ENCODE measurements at places on chromosomes 5 and 9.

DNA sequence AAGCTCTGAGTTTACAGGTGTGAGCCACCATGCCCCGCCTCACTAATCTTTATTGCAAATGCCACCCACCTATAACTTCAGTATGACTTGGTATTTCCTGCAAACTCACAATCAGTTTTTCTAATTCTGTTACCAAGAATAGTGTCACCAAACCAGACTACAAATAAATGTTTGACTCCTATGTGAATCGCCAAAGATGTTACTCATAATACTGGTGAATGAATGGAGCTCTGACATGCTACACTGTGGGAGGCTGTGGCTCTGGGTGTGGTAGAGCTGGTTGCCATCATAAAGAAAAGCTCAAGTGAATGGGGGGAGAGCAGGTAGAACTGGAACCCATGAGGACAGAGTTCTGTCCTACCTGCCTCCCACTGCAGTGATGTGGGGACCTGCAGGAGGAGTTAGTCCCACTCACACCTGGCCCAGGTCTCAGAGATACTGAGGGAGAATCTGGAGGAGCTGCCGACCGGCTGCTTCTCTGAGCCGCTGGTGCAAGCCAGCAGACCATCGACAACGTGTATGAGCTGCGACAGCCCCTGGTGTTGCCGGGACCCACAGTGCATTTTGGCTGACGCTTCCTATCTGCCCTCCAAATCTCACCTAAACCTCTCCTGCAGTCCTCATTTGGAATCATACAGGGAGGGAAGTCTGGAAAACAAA is 95.7 kb downstream of the ENTREP1 start:
- no peak for DNase-seq

GRCh38 chr9:135100241-135100681 is 12.8 kb downstream of the OLFM1 start:
- peak; percentile 45 for DNase-seq

- no peak for DNase-seq
Measured at GRCh38 chr5:76404223-76405211, 1.4 kb downstream of the IQGAP2 start.

- no peak for DNase-seq
Measured at GRCh38 chr5:72597456-72597948, 90.3 kb upstream of the ZNF366 start.

DNA sequence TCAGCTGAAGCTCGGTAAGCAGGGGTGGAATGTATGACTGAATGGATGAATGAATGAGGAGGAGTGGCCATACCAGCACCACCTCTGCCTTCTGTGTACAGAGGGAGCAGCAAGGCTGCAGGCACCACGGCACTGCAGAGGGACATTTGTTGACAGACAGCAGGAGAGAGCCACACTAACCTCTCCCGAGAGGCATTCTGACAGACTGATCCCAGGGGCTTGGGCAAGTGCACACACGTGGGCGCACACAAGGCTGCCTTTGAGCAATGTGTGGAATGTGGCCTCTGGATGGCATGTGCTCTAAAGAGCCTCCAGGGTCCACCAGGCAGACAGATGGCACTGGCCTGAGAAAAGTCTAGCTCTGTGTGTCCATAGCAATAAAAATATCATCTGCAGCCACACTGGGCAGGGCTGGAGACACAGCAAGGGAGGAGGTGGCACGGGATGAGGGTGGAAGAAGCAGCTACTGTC is 111.8 kb downstream of the ACTL7B start:
- DNase-seq: no peak

GRCh38 chr5:80143491-80143890 is 108.3 kb downstream of the THBS4 start:
- no peak for DNase-seq

DNA sequence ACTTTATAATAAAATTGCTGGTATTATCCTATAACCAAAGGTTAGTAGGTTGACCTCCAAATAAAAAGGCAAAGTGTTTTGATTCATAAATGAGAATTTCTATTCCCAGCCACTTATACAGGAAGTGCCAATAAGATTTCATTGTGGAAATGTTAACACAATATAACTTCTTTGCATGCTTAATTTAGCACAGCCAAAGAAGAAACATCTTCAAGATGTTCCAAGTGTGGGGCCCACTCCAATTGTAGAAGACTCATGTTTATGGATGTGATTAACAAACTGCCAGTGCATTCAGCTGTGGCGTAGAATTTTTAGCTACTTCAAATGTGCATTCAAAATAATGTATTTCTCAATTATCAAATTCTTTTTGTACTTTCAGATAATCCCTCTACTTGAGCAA is 402.3 kb downstream of the DEPDC1B start:
- DNase-seq: no peak

- DNase-seq: no peak
Measured at GRCh38 chr9:114151426-114151956, 3.8 kb upstream of the COL27A1 start.

DNA sequence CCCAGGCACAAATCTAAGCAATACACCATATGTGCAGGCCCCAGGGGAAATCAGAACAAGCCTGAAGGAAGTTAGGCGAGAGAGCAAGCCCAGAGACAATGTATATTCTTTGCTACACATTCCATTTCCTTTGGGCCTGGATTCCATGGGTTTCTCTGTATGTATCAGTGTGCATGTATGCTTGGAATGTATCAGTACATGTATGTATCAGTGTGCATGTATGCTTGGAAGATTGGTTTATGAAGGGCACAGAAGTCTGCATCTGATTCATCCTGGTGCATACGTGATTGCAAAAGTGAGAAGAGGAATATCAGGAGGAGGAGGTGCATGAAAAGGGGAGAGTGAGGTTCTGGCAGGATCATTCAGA is 232.6 kb upstream of the ANKRD55 start:
- no peak for DNase-seq

GRCh38 chr9:128382261-128382660 is 11.1 kb downstream of the URM1 start:
- DNase-seq: no peak

DNA sequence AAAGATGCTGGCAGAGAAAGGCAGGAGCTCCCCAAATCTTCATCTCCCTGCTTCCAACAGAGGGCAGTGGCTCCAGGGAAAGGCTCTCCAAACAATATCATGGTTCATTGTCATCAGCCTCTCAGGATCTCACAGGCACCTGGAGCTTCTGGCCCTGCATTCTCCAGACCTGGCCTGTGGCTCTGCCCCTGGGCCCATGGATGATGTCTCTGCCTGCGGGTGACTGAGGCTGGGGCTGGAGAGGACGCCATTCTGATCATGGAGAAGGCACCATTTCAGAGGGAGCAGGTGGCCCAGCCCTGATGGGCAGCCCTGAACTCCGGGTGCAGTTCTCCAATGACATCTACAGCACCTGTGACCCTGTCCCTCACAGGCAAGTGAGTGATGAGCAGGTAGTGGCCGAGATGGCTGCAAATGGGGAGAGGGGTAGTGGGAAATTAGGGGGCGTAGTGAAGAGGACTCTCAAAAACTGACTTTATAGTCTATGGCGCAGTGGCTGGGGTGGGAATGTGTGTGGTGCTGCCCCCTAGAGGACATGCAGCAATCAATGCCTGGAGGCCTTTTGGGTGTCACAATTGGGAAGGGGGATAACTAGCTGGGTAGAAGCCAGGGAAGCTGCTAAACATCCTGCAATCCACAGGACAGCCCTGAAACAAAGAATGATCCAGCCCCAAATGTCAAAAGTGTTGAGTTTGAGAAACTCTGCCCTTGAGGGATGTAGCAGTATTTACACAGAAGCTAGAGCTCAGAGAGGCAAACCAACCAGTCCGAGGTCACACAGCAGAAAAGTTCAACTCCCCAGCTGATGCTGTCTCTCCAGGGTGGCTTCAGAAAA is 3.2 kb downstream of the SH3PXD2B start:
- DNase-seq: no peak

DNA sequence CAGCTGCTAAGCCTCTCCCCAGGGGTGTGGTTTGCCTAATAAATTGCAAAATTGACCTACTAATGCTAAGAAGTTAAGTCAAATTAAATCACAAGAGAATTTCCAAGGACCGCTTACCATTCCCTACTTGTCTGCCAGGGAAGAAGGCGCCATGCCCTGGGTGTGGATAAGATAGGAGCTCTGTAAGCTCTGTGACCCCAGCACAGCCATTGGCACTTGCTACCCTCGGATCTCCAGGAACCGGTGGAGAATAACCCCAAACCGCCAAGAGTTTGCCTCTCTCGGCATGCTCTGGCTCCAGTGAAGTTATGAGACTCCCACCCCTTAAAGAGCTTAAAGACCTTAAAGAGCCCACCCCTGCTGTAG is 58.9 kb downstream of the NEURL1B start:
- no peak for DNase-seq

GRCh38 chr9:78985084-78985738 is 586.6 kb upstream of the TLE4 start:
- DNase-seq: no peak

GRCh38 chr5:5326115-5326758 is 96.2 kb upstream of the ICE1 start:
- no peak for DNase-seq

GRCh38 chr5:120615967-120616645 is 152.0 kb downstream of the PRR16 start:
- no peak for DNase-seq

DNA sequence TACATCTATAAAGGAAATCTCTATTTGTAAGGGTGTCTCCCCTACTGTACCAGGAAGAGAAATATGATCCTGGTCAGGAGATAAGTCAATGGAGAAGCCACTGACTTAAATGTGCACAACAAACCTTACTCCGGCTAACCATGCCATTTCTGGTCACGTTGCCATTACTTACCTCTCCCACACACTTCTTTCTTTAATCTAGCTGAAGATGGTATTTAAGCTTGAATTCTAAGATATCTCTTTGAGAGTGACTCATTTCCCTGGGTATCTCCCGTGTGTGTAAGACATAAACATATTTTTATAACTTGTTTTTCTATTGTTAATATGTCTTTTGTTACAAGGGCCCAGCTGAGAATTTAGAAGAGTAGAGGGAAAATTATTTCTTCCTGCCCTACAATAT is 296.6 kb downstream of the SEMA5A start:
- no peak for DNase-seq

DNA sequence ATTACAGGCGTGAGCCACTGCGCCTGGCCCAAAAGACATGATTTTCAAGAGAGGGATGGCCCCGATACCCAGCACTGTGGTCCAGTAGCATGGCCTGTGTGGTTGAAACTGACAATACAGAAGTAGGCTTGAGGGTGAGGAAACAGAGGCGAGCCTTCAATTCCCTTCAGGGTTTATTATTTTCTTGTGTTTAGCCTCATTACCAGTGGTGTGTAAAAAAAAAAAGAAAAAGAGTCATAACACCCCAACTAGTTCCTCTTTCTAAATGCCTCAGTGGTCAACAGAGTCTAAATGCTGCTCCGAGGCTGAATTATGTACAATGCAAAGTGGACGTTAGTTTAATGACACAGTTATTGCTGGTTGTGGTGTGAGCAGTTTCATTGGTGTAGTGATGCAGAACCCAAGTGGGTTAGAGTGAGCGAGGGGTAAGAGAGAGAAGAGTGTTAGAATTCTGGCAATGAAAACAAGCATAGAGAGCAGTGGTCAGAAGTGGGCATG is 58.8 kb downstream of the SNX30 start:
- DNase-seq: no peak

DNA sequence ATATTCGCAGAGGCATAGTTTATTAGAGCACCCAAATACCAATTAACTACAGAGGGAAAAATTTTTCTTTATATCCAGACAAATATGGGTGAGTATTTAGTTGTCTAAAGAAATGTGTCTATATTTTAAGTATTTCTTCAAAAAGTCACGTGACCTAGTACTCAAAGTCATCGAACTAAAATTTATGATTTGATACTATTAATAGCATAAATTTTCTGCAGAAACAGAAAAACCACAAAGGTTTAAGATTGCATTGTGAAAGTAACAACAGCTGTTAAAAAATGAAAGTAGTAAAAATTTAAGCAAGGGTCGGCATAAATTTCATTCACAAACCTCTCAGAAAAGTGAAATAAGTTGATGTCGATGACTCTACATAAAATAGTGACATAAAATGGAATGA is 323.9 kb upstream of the RORB start:
- DNase-seq: no peak

GRCh38 chr5:96785326-96786109 is 22.2 kb downstream of the ERAP1 start:
- no peak for DNase-seq

DNA sequence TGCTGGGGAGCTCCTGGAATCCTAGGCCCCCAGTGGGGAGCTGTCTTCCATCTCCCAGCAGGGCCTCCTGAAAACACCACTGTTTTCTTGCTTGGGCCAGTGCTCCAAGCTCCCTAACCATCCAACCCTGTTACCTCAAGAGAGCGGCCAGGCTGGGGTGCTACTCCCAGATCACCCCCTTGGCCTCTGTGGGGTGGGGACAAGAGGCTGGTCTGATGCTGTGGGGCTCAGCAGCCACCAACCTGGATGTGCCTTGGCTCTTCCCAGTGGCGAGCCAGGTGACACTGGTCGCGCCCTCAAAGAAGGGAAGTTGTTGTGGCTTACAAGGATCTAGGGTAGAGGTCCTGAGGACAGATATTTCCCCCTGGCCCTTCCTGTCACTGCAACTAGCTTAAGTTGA is 49.0 kb downstream of the SECISBP2 start:
- no peak for DNase-seq

DNA sequence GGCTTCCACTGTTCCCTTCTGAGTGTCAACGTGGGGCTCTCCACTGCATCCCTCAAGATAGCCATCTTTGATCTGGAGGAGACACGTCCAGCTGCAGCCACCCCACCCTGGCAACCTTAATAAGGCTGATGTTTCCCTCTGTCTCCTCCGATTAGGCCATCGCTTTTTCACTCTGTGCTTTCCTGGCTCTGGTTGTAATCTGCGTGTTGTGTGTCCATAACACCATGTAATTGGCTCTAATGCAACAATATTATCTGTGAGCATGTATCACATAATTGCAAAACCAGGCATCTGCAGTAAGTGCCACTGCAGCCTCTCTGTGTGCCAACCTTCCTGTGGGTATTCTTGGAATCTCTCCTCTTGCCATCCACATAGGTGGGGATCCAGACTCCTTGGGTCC is 249.9 kb upstream of the PANK3 start:
- no peak for DNase-seq

- DNase-seq: no peak
Measured at GRCh38 chr9:114092336-114092735, 6.8 kb downstream of the KIF12 start.

- no peak for DNase-seq
Measured at GRCh38 chr9:84000186-84000585, 19.6 kb downstream of the RMI1 start.

- DNase-seq: no peak
Measured at GRCh38 chr5:72482046-72482445, 25.2 kb downstream of the ZNF366 start.

GRCh38 chr5:40485021-40485998 is 194.4 kb upstream of the PTGER4 start:
- no peak for DNase-seq

GRCh38 chr5:84298628-84299027 is 86.1 kb downstream of the EDIL3 start:
- DNase-seq: no peak

GRCh38 chr5:116382032-116382873 is 192.4 kb downstream of the SEMA6A start:
- DNase-seq: no peak

GRCh38 chr9:93306579-93307091 is 122.7 kb downstream of the WNK2 start:
- DNase-seq: no peak

Data from D721Med (cell line).